ENCODE measurements at places on chromosomes 12 and 14.

DNA sequence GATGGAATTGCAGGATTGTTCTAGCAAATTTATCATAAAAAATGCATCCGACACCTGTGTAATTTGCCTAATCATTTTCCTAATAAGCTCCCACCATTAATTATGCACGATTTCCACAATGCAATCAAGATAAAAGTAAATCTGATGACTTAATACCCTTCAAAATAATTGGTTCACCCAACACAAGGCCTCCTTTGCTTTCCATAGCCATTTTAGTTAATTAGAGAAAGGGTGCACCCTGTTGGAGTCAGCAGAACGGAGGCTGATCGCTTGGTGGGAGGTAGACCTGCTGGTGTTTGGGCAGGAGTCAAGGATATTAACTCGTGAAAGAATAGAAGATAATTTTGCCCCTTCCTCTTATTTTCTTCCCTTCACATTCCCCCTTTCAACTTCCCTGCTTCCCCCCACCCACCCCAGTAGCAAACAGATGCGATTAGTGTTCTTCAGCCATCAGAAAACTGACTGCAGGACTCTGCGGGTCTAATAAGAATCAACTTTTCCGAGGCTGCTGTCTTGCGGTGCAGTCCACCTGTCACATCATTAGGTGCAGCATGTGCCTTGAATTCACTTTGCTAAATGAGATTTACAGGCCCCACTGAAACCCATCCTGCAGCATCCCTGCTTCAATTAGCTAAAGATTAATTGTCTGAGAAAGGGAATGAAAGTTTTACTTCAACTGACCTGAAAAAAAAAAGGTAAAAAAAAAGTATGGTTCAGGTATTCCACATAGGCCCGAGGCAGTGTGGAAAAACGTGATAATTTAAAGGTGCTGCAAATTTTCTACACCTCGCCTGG is 553.7 kb upstream of the LMO3 start:
- peak; percentile 1 for DNase-seq

DNA sequence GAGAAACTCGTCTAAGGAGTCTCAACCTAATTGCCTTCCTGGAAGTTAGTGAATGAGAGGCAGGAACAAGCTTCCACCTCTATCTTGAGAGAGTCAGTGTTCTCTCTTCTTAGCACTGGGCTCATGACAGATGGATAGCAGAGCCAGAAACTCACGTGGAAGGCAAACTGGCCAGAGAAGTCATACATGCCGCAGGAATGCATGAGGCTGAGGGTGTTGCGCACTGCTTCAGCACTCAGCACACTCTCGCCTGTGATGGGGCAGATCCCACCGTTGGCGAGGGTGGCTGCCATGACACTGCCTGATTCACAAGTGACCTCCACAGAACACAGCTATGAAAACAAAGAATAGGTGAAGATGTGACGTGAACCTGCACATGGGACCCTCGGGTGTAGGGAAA is 6.0 kb downstream of the SPRYD4 start:
- DNase-seq = no peak

DNA sequence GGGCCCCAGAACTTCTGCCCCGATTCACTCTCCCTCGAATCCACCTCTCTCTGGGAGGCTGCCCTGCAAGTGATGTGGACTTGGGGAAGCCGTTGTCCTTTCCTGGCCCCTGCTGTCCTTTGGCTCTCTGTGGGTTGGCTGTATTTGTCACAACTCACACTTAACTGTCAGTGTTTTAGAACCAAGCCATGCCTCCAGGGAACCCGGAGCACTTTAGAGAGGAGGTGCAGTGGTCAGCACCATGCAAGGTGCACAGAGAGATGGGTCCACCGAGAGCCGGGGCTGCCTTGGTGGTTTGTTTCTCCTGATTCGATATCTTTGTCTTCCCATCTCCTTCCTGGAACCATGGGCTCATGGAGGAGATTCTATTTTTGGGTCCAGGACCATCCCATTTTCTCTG is 129.5 kb upstream of the RTL1 start:
- DNase-seq = no peak

- DNase-seq = peak; percentile 13
Observed at GRCh38 chr12:52032446-52032803, 18.8 kb upstream of the NR4A1 start.

DNA sequence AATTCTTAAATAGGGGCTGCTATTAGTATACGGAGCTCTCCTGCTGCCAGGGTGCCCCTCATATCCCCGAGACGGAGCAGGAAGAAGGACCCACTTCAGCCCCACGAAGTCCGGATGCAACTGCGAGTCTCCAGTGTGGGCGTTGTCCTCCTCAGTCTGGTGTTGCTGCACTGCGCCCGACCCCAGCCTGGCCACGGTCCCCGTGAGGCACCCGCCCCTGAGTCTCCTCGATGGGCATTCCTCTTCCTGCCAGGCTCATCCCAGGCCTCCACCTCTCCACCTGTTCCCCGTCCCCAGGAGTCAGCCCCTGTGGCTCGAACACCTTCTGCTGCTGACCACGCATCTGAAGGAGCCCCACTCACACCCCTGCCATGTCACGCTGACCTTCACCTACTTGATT is 68.1 kb upstream of the SFSWAP start:
- no peak for DNase-seq
